Activated CD4-positive, alpha-beta T cell treated with anti-CD3 and anti-CD28 coated beads for 36 hours (primary cell): ENCODE measurements at places on chromosomes 5 and 9. TPM values are rescaled to one million over a fixed set of nuclear protein-coding genes. Genes with fewer than 3 reads are reported as not detected.

The CLPTM1L gene
- total RNA-seq: 62.2 TPM

The GRAMD2B gene
- total RNA-seq: 9.7 TPM

The FAM169A gene
- total RNA-seq: 6.1 TPM

The DMGDH gene
- total RNA-seq: 0.50 TPM

The RAB3C gene
- not detected for total RNA-seq

The GLRA1 gene
- total RNA-seq: not detected

The INVS gene
- total RNA-seq: 19.3 TPM

The N4BP3 gene
- 3.3 TPM for total RNA-seq

The GMCL2 gene
- total RNA-seq: not detected

The ADCY2 gene
- total RNA-seq: not detected

The STPG3 gene
- not detected for total RNA-seq
